ENCODE measurements at places on chromosomes 12 and 14. TPM values are rescaled to one million over a fixed set of nuclear protein-coding genes. Genes with fewer than 3 reads are reported as not detected.

MEG3 gene
- total RNA-seq, result 6.5 TPM

SAMD15 gene
- total RNA-seq, result 0.26 TPM

GRCh38 chr12:84757978-84758377 is 154.6 kb downstream of the SLC6A15 start:
- no peaks in the 10 kb centered on the region for H3K27me3 ChIP-seq
- no peaks in the 10 kb centered on the region for H3K36me3 ChIP-seq
- DNase-seq, result no peak

KRT82 gene
- total RNA-seq, result not detected

GALNT16 gene
- 17.9 TPM for total RNA-seq
